ENCODE measurements at places on chromosomes 12 and 14.

- DNase-seq, result no peak
Observed at GRCh38 chr12:10398168-10398567, 8.3 kb upstream of the KLRK1 start.

DNA sequence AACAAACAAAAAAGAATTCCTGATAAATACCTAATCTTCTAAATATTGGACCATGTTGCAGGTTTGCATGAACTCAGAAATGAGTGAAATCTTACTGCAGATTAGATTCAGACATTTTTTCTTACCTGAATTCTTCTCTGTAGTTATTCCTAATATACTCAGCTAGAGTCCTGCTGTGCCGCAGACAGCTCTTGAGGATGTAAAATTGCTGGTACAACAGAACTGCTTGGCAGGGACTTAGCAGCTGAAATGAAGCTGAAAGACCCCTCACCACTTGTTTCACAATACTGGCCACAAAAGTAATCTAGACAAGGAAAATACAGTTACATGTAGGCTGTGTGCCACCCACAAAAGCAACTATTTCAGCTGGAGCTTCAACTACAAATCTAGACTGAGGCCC, 48.3 kb upstream of the KICS2 start:
- DNase-seq, result no peak

DNA sequence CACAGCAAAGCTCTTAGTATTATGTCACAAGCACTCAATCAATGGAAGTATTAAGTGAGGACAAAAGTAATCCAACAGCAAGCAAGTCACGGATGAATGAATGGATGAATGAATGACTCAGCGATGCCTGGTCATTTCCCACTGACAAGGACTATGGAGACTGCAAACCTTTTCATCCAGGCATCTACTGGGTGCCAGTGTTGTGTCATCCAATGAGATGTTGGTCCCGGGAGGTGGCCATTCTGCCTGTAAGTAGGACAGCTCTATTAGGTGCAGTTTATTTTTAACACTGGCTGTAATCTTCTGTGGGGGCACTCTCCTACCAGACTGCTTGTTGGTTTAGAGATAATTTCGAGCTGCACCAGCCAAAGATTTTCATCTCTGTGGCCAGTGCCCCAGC, 39.4 kb downstream of the STAB2 start:
- DNase-seq, result peak; percentile 30

- DNase-seq, result no peak
Observed at GRCh38 chr12:111321317-111321716, 47.6 kb downstream of the PHETA1 start.

DNA sequence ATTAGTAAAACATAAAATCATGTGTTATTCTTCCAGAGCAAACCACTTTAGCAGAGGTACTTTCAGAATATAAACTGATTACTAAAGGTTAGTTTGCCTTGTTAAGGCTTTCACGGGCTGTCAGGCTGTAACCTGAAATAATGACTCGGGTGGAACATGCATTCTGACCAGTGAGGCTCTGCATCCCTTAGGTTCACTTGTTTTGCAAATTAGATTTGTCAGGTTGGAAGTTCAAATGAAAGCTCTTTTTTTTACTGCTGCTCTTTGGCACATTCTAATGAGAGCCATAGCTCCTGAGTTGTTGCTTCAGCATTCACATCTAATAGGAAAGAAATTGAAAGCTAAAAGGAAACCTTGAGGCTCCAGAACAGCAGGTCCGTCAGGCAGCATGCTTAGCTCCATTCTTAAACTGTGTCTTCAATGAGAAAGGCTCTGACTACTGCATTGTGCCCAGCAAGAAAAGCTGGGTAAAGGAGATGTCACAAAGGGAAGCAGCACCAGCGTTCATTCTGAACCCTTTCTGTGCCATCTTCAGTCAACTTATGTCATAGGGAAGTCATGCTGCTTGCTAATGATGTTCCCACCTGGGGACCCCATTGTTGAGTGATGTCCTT, 445.5 kb upstream of the FBXO33 start:
- no peak for DNase-seq

DNA sequence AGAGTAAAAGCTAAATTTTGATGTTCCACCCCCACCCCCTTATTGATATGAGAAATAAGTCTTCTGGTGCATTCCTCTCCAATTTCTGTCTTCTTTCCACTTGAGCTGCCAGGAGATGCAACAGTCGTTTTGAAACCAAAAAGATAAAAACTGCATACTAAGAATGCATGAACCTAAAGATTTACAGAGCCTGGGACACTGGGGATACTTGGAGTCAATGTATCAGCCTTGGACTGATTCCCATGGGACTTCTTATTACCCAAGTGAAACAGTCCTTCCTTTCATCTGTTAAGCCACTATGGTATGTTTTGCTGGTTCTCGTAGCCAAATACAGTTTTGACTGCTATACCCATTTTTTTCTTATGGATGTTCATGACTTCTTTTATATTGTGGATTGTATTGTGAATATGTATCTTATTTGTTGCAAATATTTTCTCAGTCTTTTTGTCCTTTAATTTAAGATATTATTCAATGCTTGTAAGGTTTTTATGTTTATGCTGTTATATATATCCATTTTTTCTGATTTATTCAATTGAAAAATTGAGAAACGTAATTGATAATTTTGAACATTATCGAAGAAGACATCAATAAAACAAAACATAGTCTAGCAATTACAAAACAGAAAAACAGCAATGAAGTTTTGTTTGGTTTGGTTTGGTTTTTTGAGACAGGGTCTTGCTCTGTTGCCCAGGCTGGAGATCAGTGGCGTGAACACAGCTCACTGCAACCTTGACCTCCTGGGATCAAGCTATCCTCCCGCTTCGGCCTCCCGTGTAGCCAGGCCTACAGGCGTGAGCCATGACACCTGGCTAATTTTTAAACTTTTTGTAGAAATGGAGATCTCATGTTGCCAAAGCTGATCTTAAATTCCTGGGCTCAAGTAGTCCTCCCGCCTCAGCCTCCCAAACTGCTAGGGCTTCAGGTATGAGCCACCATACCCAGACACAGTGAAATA, 85.4 kb upstream of the ETV6 start:
- DNase-seq, result no peak

DNA sequence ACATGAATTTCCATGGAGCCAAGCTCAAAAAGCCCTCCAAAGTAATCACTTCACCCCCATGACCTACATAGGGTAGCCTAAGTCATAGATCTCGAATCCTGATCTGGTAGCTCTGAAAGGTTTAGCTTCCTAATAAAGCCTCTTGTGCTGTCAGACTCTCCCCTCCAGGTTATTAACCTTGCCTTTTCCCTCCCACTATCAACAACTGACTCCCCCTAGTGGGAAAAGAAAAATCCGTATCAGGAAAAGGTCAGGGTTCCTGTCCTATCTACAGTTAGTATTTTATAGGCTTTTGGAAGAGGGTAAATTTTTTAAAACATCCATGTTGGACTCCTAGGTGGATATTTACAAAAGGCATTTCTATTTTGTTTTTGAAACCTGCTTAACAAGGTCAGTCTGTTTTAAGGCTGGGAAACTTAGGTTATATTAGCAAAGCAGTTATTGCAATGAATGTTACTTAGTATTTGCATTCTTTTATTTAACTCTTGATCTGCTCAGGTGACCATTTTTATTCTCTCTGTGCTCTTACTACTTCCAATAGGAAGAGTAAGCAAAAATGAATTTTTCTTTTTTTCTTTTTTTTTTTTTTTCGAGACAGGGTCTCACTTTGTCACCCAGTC, 8.0 kb downstream of the YY1 start:
- no peak for DNase-seq

- DNase-seq, result no peak
Observed at GRCh38 chr12:124993626-124994436, at the start of gene BRI3BP. Gene BRI3BP (plus strand): TSS chr12:124993645. CDS start chr12:124993791, 146 bp downstream.

DNA sequence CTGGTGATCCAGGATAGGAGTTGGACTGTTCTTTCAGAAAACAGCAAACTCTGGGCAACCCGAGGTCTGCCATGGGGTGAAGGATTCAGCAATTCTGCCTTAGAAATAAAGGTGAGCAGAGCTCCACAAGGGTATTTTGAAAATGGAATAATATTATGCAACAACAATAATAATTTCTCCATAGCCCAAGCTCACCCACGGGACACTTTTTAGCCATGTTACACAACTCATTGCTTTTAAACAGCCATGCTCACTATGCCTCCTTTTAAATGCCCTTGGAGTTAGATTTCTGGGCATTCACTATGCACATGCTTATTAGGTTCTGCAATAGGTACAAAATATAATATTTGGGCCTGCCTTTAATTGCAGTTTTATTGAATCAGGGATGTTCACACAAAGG, 37.2 kb downstream of the SLC35F4 start:
- DNase-seq, result no peak

DNA sequence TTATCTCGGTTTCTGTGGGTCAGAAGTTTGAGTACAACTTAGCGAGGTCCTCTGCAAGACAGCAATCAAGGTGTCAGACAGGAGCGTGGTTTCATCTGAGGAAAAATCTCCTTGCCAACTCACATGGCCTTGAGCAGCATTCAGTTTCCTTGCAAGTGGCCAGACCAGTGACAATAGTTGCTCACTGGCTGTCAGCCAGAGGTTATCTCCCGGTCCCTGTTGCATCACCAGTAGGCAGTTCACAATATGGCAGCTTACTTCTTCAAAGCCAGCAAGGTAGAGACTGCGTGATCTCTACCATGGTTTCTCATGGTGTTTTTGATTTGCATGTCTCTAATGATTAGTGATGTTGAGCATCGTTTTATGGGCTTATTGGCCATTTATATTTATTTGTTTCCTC, 143.8 kb upstream of the DAAM1 start:
- no peak for DNase-seq

DNA sequence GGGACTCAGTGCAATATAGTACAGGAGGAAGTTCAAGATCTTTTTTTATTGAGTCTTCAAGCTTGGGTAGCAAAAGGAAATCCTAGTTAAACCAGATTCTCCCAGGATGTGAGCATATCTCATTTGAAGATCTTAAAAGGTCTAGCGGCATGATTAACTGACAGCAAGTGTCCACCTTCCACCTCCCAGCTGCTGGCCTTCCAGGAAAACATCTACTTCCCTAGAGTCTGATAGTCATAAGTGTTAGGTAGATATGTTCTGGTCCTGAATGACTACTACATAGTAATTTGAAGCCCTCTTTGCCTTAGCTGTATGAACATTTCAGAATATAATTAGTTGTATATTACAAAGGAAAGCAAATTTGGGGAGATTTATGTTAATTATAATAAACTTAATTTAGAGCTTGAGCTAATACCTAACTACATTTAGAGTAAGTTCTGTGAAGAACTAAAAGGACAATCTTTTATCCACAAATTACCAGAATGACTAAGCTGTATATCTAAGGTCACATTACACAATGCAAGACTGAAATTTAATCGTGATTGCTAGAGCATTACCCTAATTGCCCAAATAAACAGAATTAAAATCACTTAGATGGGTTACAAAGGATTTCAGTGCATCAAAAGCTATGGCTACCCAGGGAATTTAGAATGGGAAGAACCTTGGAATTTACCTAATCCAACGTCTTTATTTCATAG, 9.9 kb downstream of the LGR5 start:
- no peak for DNase-seq

- peak; percentile 39 for DNase-seq
Observed at GRCh38 chr14:103840014-103840413, 7.4 kb downstream of the PPP1R13B start.

- DNase-seq, result no peak
Observed at GRCh38 chr12:24591715-24592440, 357.0 kb downstream of the BCAT1 start.

- DNase-seq, result no peak
Observed at GRCh38 chr12:51328587-51328986, 4.6 kb upstream of the BIN2 start.
